ENCODE measurements at places on chromosomes 4 and X.

DNA sequence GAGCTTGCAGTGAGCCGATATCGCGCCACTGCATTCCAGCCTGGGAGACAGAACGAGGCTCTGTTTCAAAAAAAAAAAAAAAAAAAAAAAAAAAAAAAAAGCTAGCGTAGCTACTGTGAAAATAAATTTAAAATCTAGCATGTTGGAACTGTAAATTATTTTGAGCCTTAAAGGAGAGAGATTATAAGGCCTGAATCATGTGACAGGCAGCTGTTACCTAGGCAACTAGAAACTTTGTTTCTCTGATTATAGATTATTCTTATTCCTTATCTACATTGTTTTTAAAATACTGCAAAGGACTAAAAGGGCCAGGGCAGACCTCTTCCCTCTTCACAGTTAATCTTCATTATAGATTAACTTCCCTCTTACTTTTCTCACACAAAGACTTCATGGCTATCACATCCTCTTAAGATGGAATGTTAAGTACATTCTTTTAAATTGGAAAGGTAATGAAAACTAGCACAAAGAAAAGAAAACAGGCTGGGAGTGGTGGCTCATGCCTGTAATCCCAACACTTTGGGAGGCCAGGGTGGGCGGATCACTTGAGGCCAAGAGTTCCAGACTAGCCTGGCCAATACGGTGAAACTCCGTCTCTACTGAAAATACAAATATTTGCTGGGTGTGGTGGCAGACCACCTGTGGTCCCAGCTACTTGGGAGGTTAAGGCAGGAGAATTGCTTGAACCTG lies 21.1 kb upstream of the PDS5A start:
- no peak for DNase-seq

GRCh38 chrX:71514367-71515037 lies 18.4 kb upstream of the OGT start:
- DNase-seq = peak; percentile 28

DNA sequence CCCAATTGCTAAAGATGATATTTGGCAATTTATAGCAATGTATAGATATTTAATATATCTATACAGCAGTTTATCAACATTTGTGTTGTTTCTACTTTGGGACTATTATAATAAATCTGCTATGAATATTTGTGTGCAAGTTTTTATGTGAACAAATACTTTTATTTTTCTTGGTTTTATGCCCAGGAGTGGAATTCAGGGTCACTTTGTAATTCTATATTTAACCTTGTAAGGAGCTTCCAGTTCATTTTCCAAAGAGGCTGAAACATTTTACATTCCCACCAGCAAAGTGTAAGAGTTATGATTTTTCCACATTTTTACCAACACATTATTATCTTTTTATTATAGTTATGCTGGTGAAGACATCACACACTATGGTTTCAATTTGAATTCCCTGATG lies 801.3 kb downstream of the PCDH18 start:
- no peak for DNase-seq

DNA sequence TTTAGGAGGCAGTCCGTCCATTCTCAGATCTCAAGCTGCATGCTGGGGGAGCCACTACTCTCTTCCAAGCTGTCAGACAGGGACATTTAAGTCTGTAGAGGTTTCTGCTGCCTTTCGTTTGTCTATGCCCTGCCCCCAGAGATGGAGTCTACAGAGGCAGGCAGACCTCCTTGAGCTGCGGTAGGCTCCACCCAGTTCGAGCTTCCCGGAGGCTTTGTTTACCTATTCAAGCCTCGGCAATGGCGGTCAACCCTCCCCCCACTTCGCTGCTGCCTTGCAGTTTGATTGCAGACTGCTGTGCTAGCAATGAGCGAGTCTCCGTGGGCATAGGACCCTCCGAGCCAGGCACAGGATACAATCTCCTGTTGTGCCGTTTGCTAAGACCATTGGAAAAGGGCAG lies 10.7 kb upstream of the ADH5 start:
- no peak for DNase-seq
